ENCODE measurements at places on chromosomes 1 and 21.

GRCh38 chr1:173175514-173176145, 31.5 kb downstream of the TNFSF4 start:
- no peak for DNase-seq

DNA sequence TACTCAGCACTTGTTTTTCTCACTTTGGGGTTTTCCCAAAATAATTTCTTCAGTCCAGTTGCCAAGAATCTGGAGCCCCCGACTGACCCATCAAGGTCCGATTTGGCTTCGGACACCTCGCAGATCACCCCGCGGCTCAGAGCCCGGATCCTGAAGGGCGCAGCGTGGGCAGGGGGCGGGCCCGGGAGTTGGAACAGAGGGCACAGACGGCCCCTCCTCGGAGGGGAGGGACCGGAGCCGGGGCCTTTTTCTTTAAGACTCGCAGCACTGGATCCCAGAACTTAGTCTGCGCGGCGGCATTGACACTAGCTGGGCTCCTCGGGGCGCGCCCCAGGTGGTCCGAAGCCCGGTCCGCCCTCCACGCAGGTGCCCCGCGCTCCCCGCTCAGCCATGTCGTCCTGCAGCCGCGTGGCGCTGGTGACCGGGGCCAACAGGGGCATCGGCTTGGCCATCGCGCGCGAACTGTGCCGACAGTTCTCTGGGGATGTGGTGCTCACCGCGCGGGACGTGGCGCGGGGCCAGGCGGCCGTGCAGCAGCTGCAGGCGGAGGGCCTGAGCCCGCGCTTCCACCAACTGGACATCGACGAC, at the start of gene CBR3:
Gene CBR3, plus strand, starts transcription at position 277 of the 588 bp plus-strand sequence. Its CDS starts 114 bp downstream, at position 391.
- no peak for DNase-seq

DNA sequence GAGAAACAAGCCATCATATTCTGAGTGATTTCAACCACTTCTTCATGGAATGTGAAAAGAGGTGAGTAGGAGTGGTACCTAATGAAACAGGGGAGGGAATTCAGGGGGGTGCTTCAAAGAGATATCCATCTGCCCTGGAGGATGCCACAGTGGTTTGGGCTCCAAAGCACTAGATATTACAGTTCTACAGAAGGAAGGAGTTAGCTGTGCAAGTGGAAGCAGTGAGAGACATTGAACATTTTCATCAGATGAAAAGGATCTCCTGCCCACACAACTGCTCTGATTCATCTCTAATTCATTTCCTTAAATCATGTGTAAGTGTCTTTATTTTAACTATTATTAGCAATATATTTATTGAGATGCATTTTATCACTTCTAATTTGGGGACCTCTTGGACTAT, 2.8 kb upstream of the RGS5 start:
- no peak for DNase-seq

GRCh38 chr1:109304226-109304920, 2.4 kb downstream of the MYBPHL start:
- DNase-seq, result no peak

- no peak for DNase-seq
Measured at GRCh38 chr1:89331890-89332289, 32.0 kb upstream of the GBP6 start.

GRCh38 chr1:225987491-225988316, 11.4 kb downstream of the SDE2 start:
- no peak for DNase-seq

Data from D721Med (cell line).